ENCODE measurements at places on chromosomes 6 and 20.

DNA sequence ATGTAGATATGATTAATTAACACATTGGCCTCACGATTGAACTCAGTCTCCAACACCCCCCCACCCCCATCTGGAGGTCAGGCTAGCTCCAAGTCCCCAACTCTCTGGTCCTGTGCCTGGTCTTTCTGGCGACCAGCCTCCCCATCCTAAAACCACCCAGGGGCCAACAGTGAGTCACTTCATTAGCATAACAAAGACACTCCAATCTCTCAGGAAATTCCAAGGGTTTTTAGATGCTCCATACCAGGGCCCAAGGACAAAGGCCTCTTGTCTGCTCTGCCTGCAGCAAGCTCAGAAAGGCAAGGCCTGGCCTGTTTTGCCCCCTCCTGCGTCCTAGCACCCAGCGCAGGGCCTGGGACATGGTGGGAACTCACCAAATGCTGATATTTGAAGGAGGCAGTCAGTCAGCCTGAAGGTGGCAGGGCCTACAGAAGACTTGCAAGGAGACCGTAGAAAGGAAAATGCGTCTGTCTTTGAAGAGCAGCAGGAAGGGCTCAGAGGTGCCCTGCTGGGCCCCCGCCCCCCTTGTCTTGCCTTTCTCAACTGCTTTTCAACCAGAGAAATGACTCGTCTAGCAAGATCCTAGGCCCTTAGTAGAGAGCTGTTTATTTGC is 184.7 kb downstream of the CDH4 start:
- peak; percentile 58 for DNase-seq

DNA sequence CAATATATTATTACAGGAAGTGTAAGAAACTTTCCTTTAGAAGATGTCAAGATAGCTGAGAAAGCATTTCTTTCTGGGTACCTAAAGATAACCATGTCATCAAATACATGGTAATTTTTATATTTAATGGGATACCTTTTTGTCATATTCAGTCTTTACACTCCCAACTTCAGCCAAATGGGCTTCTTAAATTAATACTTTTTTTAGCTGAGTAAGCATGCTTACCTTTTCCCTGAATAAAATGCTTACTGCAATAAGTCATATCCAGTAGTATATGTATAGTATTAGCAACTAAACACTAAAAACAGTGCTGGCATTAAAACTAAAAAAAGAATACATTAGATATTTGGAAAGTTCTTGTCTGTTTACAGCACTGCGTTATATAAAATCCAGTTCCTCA is 17.4 kb upstream of the PBOV1 start:
- DNase-seq, result no peak

DNA sequence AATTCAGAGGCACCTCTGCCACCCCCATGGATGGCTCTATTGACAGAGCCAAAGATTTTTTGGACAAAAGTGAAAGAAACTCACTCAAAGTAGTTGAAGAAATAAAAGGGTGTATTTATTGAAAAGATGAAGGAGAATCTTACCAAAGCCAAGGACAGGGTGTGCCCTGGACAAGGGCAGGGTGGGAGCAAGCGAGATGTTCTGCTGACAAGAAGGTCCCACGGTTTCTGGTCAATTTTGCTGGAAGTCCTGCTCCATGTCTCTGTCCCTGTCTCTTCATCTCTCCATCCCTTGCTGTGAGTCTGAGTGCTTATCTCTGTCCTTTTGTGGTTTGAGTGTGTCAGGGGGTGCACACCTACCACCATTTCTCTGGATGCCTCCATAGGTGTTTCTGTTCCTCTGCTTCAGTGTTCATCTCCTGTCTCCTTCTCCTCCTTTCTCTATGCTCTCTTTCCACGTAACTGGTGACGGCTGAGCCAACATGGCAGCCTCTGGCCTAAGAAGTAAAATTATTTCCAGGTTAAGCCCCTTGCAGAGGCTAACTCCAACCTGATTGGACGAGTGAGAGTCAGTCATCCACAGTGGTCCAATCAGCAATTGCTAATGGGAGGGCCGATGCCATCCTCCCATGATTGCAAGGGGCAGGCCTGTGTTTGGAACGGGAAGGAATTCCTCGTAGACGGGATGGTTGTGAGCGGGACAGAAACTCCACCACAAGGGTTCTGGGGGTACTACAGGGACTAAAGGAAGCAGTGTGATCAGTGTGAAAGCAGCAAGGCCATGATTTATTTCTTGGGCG is 502.1 kb upstream of the CDH4 start:
- no peak for DNase-seq

- DNase-seq, result no peak
Measured at GRCh38 chr6:21182589-21182988, 411.0 kb upstream of the SOX4 start.

DNA sequence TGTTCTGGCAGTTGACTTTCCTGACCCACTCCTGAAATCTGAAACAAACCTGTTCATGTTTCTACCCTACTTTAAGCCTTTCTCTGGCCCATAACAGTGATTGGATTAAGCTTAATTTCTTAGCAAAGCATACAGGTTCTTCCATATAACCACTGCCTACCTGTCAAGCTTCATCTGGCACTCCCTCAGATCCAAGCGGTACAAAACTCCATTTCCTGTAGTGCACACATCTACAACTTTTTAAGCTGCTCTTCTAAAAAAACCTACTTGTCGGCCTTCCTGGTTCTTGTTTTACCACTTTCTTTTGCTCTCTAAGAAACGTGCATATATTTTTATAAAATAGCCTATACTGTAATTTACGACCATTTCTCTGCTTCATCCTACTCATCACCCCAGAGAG is 916 bp upstream of the PPP1R11 start:
- DNase-seq, result no peak

- DNase-seq, result no peak
Measured at GRCh38 chr20:55097621-55098020, 622.2 kb downstream of the DOK5 start.
